ENCODE measurements at places on chromosomes 3 and 15.

DNA sequence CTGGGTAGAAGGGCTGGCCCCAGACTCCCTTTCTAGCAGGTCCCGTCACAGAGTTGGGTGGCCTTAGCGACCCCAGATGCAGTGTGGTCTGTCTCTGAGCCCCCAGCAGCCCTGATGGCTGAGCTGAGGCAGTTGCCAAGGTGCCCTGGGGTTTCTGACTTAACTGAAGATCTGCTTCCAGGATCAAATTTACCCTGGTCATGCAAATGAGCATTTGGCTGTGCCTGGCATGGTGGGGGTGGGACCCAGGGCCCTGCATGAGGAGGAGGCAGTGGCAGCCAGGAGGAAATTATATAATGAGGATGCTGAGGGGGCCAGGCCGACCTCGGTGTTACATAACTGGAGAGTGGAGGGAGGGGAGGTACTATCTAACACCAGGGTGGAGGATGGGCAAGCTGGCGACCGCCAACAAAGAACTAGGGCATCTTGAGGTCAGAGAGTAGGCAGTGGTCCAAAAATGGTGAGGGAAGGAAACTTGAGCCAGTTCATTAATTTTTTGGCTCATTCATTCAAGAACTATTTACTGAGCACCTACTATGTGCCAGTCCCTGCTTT, 16.4 kb downstream of the PLEKHO2 start:
- peaks cover 42% of the 10 kb centered on the region for H3K36me3 ChIP-seq
- H3K4me1 ChIP-seq = peaks cover 65% of the 10 kb centered on the region
- H3K27ac ChIP-seq = peak overlapping the region; percentile 92
- DNase-seq = peak; percentile 34

GRCh38 chr3:73294537-73294936, 233.1 kb downstream of the EBLN2 start:
- H3K27ac ChIP-seq = no peak overlapping the region
- no peaks in the 10 kb centered on the region for H3K27me3 ChIP-seq
- no peaks in the 10 kb centered on the region for H3K4me1 ChIP-seq
- H3K36me3 ChIP-seq = no peaks in the 10 kb centered on the region

GRCh38 chr3:71142441-71143161, 440.9 kb downstream of the FOXP1 start:
- no peak overlapping the region for H3K4me3 ChIP-seq
- peak overlapping the region; percentile 38 for H3K27ac ChIP-seq
- H3K27me3 ChIP-seq = no peaks in the 10 kb centered on the region
- no peak for DNase-seq
- H3K36me3 ChIP-seq = peaks cover 2% of the 10 kb centered on the region
- no peaks in the 10 kb centered on the region for H3K4me1 ChIP-seq

- no peaks in the 10 kb centered on the region for H3K36me3 ChIP-seq
- no peak overlapping the region for H3K27ac ChIP-seq
- DNase-seq = no peak
- no peaks in the 10 kb centered on the region for H3K4me1 ChIP-seq
Measured at GRCh38 chr3:135834465-135834864, 131.1 kb upstream of the PPP2R3A start.

DNA sequence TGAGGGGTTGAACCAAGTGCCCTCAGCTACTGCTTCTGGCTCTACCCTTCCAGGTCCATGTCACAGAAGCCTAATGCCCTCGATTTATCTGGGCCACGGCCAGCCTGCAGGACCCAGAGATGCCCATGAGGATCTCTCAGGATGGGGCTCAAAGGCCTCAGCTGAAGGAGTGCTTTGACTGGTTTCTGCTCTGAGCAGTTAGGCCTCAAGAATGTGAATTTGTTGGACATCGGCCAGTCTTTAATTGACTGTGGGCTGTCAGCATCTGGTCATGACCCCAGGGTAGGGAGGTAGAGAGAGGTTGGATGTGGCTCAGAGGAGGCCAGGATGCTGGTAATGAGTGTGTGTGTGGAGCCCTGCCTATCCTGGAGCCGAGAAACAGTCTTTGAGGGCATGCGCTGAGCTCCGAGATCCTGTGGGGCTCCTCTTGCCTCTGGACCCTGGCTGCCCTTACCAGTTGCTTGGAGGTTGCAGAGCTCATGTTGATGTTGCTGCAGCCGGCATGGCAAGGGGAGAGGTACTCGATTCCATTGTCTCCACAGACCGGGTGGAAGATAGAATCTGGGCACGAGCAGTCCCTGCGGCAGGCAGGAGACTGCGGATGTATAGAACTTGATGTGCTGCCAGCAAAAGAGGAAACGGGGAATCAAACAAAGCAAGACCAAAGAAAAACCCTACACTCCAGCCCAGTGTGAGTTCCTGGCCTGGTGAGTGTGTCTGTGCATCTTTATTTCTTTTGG, 49.1 kb upstream of the RAB6B start:
- no peak overlapping the region for H3K27ac ChIP-seq
- no peak overlapping the region for H3K4me3 ChIP-seq
- peaks cover 20% of the 10 kb centered on the region for H3K27me3 ChIP-seq
- peaks cover 3% of the 10 kb centered on the region for H3K36me3 ChIP-seq
- DNase-seq = no peak
- peaks cover 8% of the 10 kb centered on the region for H3K4me1 ChIP-seq

DNA sequence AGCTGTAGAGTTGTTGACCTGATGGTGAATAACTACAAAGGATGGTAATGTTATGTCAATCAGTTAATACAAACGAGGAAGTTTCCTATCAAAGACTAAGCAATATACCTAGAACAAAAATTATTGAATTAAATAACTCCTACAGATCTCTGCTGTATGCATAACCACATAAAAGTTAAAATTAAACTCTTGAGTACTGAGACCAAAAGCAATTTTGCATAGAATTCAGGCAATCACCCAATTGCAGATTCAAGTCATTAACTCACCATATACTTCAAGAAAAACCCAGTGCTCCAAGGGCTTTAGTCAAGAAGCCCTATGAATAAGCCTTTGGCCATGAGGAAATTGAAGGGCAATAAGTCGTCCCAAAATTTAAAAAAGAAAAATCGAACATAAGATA, 518.8 kb downstream of the MECOM start:
- no peak for DNase-seq
- H3K36me3 ChIP-seq = peaks cover 2% of the 10 kb centered on the region
- H3K4me3 ChIP-seq = no peak overlapping the region
- H3K27ac ChIP-seq = no peak overlapping the region

- H3K4me1 ChIP-seq = no peaks in the 10 kb centered on the region
- no peaks in the 10 kb centered on the region for H3K27me3 ChIP-seq
- no peak overlapping the region for H3K27ac ChIP-seq
- DNase-seq = no peak
- H3K36me3 ChIP-seq = no peaks in the 10 kb centered on the region
Measured at GRCh38 chr3:99532246-99532645, 106.1 kb upstream of the COL8A1 start.

- DNase-seq = no peak
- H3K27ac ChIP-seq = no peak overlapping the region
- H3K36me3 ChIP-seq = peaks cover 26% of the 10 kb centered on the region
Measured at GRCh38 chr3:132448216-132448961, 31.1 kb downstream of the DNAJC13 start.

GRCh38 chr15:89523101-89523500, 26.7 kb upstream of the RHCG start:
- H3K4me1 ChIP-seq = no peaks in the 10 kb centered on the region
- H3K27ac ChIP-seq = no peak overlapping the region

GRCh38 chr15:99711625-99712024, 21.6 kb downstream of the LYSMD4 start:
- no peak overlapping the region for H3K4me3 ChIP-seq
- no peak for DNase-seq
- peaks cover 4% of the 10 kb centered on the region for H3K4me1 ChIP-seq

DNA sequence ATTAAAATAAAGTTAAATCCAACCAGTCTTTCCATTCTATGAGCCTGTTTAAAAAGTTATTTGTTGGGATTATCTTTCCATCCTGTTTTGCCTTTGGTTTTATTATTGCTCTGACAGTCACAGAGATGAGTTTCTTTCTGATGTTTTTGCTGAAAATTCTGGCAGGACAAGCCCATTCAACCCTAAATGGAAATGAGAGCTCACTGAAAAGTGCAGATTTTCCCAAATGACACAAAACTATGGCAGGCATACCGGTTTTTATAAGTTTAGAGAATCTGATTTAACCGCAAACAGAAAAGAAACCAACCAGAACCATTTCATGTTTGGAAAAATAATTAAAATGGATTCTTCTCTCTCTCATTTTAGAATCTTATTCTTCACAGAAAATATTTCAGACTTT, 238.1 kb upstream of the SGO1 start:
- no peak for DNase-seq
- peaks cover 3% of the 10 kb centered on the region for H3K36me3 ChIP-seq
- H3K4me1 ChIP-seq = no peaks in the 10 kb centered on the region
- H3K27ac ChIP-seq = no peak overlapping the region

DNA sequence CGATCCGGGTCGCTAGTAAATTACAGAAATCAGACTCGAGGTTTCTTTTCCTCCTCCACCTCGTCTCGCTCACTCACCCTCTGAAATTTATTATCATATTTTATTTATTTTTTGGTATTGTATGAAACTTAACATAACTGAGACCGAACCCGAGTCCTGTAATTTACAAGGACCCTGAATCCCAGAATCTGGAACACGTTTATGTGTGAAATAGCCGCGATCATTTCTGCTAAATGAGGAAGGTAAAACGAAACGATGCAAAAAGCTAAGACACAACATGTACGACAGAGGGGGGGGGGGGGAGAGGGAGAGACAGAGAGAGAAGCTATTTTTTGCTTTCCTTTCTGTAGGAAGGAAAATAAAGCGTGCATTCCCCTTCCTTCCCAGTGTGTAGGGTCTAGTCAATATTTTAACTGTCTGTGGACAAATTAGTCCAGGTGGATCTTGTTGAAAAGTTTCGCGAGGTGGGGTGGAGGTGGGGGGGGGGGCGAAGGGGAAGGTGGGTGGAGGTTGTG, 1.6 kb downstream of the BBX start:
- H3K4me1 ChIP-seq = peaks cover 26% of the 10 kb centered on the region
- H3K4me3 ChIP-seq = peak overlapping the region; percentile 96
- peak overlapping the region; percentile 92 for H3K27ac ChIP-seq

GRCh38 chr3:95356764-95357501, 1294.1 kb downstream of the NSUN3 start:
- no peak for DNase-seq
- H3K27ac ChIP-seq = no peak overlapping the region
- no peaks in the 10 kb centered on the region for H3K36me3 ChIP-seq
- H3K27me3 ChIP-seq = no peaks in the 10 kb centered on the region
- no peak overlapping the region for H3K4me3 ChIP-seq

DNA sequence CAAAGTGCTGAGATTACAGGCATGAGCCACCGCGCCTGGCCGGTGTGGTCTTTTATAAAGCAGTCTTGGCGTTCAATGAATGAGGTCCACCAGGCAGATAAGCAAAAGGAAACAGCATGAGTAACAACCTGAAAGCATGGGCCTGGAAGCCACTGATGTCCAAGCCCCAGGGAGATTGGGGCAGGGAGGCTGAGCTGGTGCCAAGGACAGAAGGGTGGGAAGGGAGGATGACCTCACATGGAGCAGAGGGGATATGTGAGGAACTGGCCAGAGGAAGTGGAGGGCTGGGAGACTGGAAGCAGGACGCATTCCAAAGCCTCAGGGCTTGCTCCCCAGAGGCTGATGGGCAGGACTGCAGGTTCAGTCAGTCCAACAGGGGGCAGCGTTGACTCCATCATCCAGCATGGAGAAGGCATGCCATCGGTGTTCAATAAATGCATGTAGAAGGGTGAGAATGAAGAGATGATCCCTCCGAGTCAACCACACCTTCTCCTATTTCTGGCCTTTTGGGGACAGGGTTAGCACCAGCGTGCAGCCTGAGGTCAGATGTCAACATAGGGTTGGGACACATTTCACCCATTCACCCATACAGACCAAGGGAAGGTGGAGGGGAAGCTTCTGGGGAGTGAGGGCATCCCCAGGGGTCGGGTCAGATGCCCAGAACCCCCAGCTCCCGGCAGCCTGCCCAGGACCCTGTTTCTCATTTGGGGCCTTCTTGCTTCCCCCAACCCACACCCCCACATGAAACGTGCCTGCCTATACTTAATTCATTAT, 14.8 kb downstream of the MYL3 start:
- DNase-seq = no peak
- H3K4me1 ChIP-seq = no peaks in the 10 kb centered on the region
- no peaks in the 10 kb centered on the region for H3K27me3 ChIP-seq
- no peak overlapping the region for H3K27ac ChIP-seq

GRCh38 chr15:48794697-48795134, 16.2 kb downstream of the CEP152 start:
- DNase-seq = no peak
- peaks cover 4% of the 10 kb centered on the region for H3K36me3 ChIP-seq
- peak overlapping the region; percentile 57 for H3K27ac ChIP-seq
- H3K4me3 ChIP-seq = no peak overlapping the region
- peaks cover 4% of the 10 kb centered on the region for H3K4me1 ChIP-seq
- H3K27me3 ChIP-seq = no peaks in the 10 kb centered on the region

- no peak overlapping the region for H3K27ac ChIP-seq
- H3K36me3 ChIP-seq = no peaks in the 10 kb centered on the region
- no peak overlapping the region for H3K4me3 ChIP-seq
- no peak for DNase-seq
- no peaks in the 10 kb centered on the region for H3K4me1 ChIP-seq
Measured at GRCh38 chr3:127329631-127330285, 41.9 kb upstream of the PRR20G start.

DNA sequence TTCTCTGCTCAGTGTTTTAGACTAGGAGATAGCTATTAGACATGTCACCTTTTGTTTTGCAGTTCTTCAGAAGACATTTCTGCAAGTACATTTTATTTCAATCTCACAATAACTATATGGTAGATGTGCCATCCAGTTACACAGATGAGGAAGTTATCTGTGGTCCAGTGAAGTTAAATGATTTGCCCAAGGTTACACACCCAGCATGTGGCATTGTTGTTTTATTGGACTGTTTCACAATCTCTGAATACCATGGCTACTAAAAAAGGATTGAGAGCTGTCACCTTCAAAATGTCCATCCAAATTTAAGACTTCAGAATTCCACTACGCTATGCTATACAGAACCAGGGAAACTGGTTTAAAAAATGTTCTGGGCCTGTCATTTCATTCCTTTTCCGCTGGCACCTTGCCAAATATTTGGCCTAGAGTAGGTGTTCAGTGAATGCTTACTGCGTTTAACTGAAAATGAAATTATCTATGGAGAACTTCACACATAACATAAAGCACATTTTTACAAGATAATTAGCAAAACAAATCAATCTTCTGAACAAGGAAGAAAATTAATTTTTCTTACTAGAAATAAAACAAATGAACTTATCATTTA, 20.2 kb downstream of the TM6SF1 start:
- peaks cover 3% of the 10 kb centered on the region for H3K36me3 ChIP-seq
- no peaks in the 10 kb centered on the region for H3K4me1 ChIP-seq
- no peak overlapping the region for H3K27ac ChIP-seq
- no peak for DNase-seq
- peaks cover 7% of the 10 kb centered on the region for H3K27me3 ChIP-seq
- H3K4me3 ChIP-seq = no peak overlapping the region

DNA sequence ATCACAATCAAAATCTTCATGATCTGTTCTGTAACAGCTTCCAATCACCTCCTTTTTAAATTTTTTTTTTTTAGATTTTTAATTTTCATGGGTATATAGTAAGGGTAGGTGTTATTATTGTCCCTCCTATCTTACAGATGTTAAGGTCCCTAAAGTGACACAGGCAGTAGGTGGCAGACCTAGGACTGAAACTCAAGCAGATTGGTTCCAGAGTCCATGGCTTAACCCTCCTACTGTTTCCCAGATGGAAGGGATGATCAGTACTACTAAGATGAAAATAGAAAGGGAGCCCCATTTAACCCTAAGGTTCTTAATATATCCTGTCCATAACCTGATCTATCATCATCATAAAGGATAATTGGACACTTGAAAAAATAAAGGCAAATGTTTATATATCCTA, 57.1 kb downstream of the CHAC1 start:
- peak overlapping the region; percentile 1 for H3K27ac ChIP-seq
- peaks cover 4% of the 10 kb centered on the region for H3K4me1 ChIP-seq
- H3K4me3 ChIP-seq = no peak overlapping the region
- peaks cover 40% of the 10 kb centered on the region for H3K36me3 ChIP-seq
- DNase-seq = no peak

- H3K4me1 ChIP-seq = no peaks in the 10 kb centered on the region
- no peak overlapping the region for H3K27ac ChIP-seq
- H3K27me3 ChIP-seq = peaks cover 22% of the 10 kb centered on the region
Measured at GRCh38 chr3:148833223-148833622, 5.6 kb downstream of the CPB1 start.
